ENCODE measurements at places on chromosomes 4 and X.

GRCh38 chr4:55727746-55728145 lies 91.6 kb upstream of the NMU start:
- no peak for DNase-seq

- no peak for DNase-seq
These were observed 314.0 kb downstream of the NAF1 start for GRCh38 chr4:162852642-162853041.

DNA sequence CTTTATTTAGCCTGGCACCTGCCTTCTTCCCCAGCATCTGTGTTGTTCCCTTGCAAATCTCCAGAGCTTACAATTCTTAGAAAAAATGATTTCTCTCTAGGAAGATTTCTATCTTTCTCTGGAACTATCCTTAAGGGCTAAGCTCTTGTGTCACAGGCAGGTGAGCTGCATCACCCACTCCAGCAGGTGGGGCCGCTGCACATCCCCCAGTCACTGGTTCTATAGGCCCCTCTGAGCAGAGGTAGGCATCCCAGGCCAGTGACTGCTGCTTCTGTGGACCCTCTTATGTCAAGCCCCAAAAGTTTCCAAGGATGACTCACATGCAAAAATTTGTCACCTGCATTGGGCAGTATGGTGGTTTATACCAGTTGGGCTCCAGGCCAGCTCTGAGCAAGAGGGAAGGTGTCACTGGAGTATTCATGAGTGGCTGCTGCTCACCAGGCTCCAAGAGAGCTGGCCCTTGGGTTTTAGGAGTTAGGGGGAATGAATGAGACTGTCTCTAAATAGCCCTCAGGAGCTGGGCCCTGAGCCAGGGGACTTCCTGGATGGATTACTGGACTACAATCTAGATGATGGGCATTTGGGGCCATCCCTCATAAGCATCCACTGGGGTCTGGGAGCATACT lies 208.1 kb upstream of the EOLA2 start:
- DNase-seq: no peak

DNA sequence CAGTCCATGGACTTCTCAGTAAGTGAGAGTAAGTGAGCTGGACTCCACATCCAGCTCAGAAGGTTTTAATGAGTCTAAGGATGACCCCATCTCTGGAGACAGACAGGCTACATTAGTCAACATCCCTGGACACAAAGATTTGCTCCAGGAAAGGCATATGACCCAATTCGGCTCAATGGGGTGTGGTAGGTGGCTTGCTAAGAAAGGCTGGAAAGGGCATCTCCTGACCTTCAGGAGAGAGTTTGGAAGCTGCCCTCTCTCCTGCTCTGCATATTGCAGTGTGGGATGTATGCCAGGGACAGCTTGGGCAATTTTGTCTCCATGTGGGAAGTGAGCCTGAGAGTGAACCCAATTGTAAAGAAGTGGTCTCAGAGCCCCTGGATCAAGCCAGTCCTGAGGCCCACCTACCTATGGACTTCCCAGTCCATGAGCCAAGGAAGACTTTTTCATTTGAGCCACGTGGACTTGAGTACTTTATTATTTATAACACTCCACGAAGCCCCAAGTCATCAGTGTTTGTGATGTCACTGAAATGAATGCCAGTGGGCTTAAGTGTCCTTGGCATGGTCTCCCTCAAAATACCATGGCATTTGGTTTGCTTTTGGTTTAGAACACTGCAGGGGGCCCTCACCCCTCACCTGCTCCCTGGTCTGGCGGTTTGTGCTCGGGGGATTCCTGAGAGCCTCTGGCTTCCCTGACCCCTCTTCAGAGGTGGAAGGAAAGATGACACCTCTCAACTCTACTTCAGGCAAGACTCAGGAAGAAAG lies 10.4 kb upstream of the ABLIM2 start:
- DNase-seq: no peak

DNA sequence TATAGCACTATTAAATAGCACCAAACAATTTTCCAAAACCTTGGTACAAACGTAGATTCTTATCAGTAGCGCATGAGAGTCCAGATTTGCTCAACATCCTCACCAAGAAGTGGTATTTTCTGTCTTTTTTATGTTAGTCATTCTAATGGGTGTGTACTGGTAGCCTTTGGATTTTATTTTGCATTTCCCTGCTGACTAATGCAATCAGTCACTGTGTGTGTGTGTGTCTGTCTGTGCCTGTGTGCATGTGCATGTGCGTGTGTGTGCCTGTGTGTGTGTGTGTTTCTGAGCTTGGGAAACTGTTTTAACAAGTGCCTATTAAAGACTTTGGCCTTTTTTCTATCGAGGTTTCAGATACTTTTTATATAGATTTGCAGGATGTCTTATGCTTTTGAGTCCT lies 82.2 kb upstream of the MAGEA10 start:
- DNase-seq: no peak

DNA sequence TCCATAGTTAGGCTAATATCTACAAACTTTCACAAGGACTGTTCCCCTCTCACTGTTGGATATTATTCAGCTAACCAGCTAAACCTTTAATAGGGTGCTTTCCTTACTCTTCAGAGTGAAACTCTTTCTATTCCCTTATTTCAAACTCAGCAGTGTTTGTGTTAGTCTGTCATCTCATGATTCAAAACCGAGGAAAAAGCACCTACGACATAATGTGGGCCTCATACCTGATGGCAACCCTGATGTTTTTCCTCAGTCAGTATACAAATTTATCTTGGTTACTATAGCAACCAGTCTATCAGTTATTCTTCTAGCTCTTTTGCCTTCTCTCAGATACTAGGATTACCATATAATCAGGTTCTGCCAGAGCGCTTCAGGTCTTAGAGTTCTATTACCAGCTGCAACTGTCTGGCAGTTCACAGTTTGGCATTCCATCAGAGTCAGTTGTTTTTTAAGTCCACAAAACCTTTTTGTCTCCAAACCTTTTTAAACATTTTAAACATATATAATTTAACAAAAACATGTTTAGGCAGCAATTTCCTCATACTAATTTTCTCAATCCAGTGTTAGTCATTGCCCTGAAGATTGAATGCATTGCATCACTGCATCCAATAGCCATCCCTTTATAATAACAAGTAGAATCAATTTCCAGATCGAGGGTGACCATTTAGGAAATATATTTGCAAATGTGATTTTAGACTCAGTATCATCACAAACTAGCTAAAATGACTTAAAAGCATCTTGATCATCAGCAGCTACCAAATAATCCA lies 7.4 kb downstream of the WDR44 start:
- no peak for DNase-seq

DNA sequence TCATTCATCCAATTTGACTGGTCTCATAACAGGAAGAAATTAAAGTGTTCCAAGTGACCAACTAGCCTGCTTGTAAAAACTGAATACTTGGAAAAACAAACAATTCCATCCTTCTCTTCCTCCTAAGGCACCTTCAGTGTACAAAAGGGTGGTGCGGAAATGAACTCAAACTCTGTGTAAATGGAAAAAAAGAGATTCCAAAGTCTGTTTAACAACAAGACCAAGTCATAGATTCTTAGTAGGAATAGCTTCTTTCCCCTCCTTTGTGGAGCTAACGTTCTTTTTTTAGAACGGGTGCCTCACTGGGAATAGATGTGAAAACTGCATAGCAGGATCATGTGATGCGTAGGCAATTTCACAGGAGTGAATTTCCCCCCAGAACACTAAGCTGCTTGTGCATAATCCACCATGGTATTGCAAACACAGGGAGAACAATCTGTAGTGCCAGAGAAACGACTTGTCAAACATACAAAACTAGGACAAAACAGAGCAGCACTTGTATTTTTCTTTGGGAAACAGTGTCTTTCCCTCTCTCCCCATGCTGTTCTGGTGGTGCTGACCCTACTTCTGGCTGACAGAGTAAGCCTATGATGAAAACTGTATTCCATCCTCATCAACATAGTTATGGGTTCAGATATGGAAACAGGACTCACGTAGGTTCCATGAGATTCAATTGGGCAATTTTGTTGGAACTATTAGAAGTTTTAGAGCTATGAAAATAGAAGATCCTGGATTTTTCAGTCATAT lies 13.2 kb upstream of the SOD3 start:
- no peak for DNase-seq

All from NCI-H1694 treated with DMSO at 0.1 percent for 48 hours (cell line).